ENCODE measurements at places on chromosomes 5 and 9.

DNA sequence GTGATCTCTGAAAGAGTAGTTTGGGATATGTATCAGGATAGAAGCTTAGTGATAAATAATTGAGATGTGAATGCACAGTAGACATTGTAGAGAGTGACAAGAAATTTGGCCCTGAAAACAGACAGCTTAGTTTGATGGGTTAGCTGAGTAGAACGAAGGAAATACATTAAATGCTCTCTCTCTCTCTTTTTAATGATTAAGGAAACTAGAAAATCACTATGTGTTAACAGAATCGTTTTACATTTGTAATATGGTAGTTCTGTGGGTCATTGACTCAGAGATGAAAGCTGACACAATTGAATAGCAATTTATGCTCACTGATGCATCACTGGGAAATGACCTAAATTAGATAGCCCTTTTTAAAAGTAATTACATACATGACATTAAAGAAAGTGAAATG lies 739.8 kb upstream of the PTPRD start:
- DNase-seq = no peak

- no peak for DNase-seq
Measured at GRCh38 chr5:64295101-64295500, 129.5 kb downstream of the RNF180 start.

GRCh38 chr5:137580030-137580429 lies 80.9 kb upstream of the SPOCK1 start:
- peak; percentile 17 for DNase-seq

DNA sequence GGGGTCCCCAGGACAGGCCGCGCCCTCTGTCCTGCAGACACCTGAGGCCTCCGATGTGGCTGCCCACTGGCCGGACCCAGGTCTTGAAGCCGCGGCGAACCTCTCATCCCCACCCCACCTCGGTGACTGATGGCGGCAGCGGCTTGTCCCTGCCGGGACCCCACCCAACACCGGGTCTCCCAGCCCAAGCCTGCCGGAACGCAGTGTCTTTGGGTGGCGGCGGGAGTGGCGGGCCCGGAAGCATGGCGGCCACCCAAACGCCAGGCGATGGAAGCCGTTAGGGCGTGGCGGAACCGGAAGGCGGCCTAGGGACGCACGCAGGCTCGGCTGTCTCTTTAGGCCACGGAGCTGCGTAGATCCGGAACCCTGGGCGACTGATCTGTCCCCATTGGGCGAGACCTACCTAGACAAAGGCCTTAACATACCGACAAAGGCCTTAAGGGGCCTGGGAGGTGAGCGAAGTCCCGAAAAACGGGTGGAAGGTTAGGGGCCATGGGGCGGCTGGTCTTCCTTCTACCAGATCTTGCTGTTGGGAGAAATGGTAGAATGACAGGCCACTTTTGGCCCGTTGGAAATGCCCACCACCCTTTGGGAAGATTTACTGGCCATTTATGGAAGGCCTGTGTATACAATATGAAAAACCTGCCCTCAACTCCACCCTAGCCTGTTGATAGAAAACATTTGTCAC lies 94.6 kb upstream of the SMC2 start:
- DNase-seq = no peak

DNA sequence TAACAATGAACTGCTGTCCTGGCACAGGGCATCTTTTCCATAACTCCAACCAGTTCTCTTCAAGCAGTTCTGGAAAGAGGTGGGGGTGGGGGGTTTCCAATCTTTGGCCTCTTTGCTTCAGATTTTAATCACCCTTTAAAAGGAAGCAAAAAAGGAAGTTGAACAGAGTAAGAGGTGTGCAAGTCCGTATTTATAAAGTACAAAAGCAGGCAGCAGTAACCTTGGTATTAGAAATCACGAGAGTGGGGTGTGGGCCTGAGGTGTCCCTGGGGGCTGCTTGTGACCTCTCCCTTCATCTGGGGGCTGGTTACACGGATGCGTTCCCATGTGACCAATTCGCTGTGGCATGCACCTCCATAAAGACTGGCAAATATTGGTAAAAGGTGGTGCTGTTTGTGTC lies 70.5 kb downstream of the PTCH1 start:
- peak; percentile 56 for DNase-seq

DNA sequence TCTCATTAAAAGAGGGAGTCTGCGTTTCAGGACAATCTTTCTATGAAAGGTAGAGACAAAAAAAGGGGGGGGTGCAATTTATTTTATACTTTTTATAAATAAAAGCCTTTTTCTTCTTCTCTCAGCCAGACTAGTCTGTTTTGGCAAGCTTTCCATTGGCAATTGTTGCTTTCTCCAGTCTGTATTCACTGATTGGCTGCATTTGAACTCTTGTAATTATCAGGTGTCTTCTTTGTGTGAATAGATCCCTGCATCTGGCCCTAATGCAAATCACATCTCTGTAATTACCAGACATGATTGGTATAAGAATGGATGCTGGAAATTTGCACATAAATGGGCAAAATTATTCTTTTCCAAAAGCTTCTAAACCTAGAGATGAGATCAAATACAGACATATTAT lies 7.6 kb upstream of the EQTN start:
- DNase-seq = no peak

- no peak for DNase-seq
Measured at GRCh38 chr5:139895647-139896046, 100.0 kb downstream of the PSD2 start.

DNA sequence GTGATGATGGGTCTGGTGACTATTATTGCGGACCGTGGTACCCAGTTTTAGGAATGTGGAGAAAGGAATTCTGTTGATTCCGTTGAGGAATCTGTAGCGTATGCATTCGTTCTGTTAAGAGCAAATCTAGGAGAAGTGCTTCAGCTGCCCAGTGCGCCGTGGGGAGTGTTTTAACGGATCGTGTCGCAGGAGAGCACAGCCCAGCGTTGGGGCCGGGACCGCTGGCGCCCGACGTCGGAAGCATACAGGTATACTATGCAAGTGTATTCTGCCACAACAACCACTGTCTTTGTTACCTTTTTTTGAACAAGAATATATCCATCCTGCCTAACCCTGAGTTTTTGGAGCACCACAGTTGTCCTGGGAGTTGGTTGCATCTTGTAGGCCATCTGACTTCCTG lies 42.7 kb downstream of the TENT4A start:
- no peak for DNase-seq

DNA sequence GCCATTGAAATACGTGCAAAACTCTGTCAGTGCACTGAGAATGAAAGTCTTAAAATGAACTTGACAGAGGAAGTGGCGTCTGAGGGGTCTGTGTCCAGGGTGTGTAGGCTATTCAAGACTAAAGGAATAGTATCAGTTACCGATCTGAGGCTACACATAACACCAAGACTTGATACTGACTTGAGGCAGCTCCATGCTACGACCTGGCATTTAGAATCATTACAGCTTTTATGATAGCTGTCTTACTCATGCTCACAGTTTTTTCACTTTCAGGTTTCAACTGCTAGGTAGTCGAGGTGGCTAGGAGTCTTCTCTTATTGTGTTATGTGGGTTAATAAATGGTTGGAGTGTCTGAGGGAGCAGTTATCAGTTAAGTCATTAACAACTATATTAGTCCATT lies 92.8 kb upstream of the SLCO6A1 start:
- DNase-seq = peak; percentile 2

- DNase-seq = no peak
Measured at GRCh38 chr5:139043157-139043905, 154.8 kb downstream of the SIL1 start.

GRCh38 chr9:136157477-136158265 lies 39.0 kb upstream of the TMEM250 start:
- no peak for DNase-seq

GRCh38 chr9:109604781-109605180 lies 106.7 kb upstream of the PTPN3 start:
- DNase-seq = no peak

DNA sequence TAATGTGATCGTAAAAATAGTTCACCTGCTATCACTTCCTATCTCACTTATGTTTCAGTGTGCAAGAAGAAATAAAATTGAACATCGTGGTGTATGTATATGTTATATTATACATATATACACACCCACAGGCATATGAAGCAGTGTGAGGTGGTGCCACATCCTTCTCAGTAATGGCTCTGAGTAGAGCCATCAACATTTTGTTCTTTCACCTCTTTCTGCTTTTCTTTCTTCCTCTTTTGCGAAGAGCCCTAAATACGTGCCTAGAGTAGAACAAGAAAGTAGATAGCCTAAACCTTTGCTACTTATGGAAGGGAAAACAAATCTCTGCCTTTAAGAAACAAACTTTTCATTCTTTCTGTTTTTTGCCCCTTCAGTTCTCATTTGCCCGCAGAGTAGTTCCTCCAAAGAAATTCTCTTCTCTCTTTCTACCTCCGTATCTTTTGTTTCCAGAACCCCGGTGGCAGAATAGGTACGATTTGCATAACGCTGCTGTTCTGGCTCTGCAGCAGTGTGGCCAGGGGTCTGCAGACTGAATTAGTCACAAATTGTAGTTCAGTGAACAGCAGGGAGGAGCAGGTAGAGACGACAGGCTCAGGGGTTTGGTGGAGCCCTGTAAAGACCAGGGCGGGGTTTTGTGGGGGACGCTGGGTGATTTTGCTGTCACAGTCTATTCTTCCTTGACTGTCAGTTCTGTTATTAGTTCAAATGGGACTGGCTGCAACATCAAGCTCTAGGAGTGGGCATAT lies 40.5 kb upstream of the PJA2 start:
- DNase-seq = no peak

GRCh38 chr9:132798817-132799790 lies 79.0 kb downstream of the AK8 start:
- DNase-seq = no peak

Data from GM20000 (cell line).